OCI-M1 (cell line): ENCODE measurements at places on chromosomes 6 and 20.

DNA sequence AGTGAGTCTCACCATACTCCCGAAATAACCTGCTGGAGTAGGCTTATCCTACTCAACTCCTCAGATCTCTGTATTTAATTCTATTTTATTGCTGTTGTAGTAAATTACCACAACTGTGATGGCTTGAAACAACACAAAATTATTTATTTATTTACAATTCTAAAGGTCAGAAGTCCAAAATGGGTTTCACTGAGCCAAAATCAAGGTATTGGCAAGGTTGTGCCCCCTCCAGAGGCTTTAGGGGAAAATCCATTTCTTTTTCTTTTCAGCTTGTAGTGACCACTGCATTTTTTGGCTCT, 869 bp upstream of the SLC17A2 start:
- DNase-seq = peak; percentile 34

DNA sequence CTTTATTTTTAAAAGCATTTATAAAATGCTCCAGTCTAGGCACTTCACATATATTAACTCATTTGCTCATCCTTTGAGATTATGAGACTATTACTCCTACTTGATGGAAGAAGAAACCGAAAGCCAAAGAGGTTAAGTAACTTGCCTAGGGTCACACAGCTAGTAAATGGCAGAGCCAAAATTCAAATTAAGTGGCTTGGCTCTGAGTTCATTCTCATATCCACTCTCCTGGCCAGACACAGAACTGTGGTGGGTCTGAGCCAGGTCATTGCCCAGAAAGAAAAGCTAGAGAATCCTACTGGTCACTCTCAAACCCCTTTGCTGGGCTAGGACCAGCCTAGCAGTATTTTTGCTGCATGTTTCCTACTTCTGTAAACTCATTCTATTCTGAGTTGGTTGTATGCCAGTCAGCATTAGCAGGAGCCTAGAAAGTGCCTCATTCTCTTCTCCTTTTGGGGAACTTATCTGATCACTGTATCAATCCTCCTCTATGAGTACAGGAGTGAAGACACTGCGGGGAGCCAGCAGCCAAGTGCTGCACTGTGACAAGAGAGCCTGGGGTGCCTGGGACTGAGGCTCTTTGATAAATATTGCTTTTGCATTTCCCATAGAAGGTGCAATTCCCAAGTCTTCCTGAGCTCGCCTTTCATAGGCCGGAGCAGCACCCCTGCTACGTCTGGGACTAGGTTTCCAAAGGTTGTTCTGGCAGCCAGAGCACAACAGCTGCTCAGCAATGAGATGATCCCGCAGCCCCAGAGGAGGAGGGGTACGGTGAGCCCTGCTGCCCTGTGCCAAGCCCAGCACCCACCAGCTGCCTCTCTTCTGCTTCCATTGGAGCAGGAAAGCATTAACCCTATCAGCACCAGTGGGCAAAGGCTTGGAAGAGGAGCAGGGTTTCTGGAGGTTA, 728.3 kb downstream of the MAFB start:
- no peak for DNase-seq

DNA sequence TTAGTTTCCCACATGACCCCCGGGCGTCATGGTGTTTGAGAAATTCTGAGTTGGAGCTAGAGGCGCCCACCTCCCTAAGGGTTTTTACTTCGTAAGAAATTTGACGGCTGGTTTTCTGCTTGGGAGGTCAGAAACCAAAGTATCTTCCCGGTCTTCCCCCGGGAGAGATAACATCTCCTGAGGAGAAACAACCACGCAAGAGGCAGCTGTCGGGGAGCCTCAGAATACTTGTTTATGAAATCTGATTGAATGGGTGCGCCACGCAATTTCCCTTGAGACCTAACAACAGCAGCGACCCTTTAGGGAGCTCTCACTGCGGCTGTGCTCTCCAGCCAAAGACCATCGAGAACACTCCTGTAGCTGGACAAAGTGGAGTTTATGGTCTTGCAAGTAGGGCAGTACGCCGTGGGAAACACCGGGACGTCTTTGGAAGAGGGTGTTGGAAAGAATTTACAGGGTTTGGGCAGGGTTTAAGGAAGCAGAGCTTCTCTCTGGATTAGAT, 608 bp upstream of the EIF2S2 start:
- DNase-seq = no peak

GRCh38 chr20:60648556-60648955, 603.5 kb upstream of the CDH4 start:
- DNase-seq = no peak

DNA sequence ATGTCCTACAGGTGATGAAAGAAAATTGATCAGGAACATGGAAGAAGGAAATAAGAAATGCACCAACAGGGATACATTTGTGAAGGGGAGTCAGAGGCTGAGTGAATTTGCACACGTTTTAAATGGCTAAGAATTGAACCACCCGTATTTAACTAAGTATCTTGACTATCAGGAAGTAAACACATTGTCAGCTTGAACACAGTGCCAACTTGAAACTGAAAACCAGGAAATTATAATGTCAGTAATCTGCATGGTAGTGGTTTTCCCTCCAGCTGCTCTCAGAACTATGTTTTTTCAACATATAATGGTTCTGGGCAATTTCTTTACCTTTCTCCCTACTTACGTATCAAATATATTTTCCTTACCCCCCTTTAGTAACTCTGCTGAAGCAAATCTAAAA, 366.5 kb upstream of the POU3F2 start:
- DNase-seq = no peak

- DNase-seq = no peak
Observed at GRCh38 chr6:164812706-164813105, 496.7 kb downstream of the C6orf118 start.

- no peak for DNase-seq
Observed at GRCh38 chr20:58695084-58695722, 2.6 kb downstream of the NPEPL1 start.

GRCh38 chr6:84943905-84944304, 179.5 kb upstream of the TBX18 start:
- no peak for DNase-seq
